ENCODE measurements at places on chromosomes 1 and 21.
A peak's percentile ranks its signal among the peaks of the same experiment; 100 is the strongest.

GRCh38 chr1:150764617-150765101, 919 bp downstream of the CTSS start:
- peak; percentile 93 for DNase-seq

DNA sequence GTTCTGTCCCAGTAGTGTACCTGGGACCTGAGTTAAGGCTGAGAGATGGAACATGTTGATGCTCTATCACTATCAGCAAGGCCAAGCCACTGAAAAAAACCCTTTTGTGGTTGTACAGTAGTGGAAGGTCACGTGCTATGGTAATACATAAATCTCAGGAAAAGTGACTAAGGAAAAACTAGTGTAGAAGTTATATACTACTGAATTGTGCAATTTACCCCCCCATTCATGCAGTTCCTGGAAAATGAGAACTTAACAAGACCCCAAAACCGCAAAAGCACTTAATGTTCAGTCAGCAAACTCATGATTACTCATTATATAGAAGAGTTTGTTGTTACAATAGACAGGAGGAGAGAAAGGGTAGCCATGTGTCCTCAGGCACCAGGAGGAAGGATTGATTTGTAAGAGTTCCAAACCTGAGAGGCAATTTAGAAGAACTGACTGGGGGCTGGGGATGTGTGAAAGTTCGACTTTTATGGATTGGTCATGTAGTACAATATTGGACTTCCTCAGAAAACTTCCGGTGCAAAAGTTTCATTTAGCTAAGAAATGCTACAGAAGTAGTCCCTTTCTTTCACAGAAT, 91.6 kb downstream of the RGL1 start:
- DNase-seq, result peak; percentile 55

DNA sequence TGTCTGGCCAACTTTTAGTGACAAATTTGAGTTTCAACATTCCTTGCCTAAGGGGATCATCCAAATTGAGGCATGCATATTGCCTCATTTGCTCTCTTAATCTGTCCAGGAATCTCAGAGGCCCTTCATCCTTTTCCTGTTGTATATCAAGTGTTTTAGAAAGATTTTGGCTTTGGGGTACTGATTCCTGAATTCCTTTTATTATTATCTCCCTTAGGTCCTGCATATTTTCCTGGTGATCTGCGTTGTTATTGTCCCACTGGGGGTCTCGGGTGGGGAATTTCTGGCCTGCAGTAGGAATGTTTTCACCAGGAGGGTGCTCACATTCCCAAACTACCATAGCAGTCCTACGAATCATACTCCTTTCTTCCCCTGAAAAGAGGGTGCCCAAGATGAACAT, 4.4 kb upstream of the AADACL3 start:
- DNase-seq, result no peak

- peak; percentile 87 for DNase-seq
Measured at GRCh38 chr1:30809514-30810263, 52.1 kb upstream of the LAPTM5 start.

- DNase-seq, result no peak
Measured at GRCh38 chr1:9253004-9253403, 18.4 kb downstream of the H6PD start.

DNA sequence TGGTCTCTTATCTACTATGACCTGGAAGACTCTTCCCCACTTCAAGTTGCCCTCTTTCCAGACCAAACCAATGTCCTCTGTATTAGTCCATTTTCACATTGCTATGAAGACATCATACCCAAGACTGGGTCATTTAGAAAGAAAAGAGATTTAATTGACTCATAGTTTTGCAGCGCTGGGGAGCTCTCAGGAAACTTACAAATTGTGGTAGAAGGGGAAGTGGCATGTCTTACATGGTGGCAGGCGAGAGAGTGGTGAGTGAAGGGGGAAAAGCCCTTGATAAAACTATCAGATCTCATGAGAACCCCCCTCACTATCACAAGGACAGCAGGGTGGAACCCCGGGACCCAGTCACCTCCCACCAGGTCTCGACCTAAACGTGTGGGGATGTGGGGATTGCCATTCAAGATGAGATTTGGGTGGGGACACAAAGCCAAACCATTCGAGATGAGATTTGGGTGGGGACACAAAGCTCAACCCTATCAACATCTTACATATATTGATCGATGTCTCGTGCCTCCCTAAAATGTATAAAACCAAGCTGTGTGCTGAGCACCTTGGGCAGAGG, 14.2 kb upstream of the AGPAT3 start:
- no peak for DNase-seq

DNA sequence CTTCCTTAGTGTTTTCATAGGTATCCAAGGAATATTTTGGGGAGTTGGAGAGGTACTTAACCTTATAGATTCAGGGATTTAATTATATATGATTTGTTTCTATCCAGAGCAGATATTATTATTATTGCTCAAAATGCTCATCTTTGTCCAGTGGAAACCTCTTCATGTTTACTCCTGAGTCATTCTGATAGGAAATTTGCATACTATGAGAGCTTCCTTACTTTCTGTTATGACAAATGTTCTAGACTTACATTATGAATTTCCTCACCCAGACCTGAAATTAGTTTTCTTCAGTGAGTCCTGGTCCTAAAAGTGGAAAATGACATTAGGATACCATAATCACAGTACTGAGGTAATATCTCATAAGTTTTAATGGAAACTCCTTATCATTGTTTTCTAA, 57.5 kb upstream of the PLPPR5 start:
- peak; percentile 7 for DNase-seq

DNA sequence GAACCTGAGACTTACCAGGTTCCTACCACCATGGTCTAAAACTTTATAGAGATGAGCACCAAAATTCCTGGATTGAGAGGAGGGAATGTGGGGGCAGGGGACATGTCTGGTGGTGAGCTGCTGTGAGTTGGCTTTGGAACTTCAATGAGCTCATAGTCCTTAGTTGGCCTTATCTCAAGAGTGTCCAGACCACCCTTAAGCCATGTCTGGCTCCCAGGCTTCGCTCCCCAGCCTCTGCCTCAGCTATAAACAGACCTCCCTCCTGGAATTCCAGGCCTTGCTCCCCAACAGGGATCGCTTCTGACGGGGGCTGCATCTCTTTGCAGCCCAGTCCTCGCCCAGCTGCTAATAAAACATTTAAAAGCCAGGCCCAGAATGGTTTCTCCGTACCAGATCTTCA, 19.5 kb downstream of the ATF3 start:
- no peak for DNase-seq

DNA sequence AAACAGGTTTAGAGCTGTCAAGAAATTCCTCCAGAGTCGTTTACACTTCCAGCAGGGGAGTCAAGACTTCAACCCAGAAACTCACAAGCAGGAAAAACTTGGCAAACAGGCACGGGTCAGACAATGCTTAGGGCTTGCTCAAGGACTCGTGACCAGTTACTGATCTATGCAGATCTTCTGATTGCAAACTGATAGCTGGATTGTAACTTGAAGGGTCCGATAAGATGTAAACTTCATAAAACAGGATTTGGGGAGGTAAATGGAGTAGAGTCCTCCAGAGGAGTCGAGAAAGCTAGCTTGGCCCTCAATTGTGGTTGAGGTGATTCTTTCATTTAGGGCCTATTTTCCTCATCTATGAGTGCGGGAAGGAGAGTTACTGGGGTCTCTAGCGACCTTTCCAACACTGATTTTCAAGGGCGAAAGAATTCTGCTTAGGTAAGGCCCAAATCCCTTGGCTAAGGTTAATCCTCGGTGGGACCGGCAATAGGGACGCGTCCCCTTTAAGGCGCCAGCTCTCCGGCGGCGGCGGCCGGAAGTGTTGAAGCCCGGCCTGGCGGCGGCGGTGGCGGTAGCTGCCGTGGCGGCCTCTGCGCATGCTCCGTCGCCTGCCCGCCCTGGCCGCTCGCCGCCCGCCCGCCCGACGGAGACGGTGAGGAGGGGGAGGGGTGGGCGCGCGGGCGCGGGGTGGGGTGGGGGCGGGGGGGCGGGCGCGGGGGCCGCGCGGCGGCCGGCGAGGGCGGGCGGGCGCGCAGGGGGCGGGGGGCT, at the start of gene GMEB1:
GMEB1 (plus strand) TSS at position 594 of the 765 bp plus-strand sequence. CDS start 14,829 bp downstream, outside the sequence.
- peak; percentile 87 for DNase-seq

- DNase-seq, result peak; percentile 40
Measured at GRCh38 chr1:117365350-117366176, 1.7 kb upstream of the MAN1A2 start.

GRCh38 chr21:42560517-42561179, 47.0 kb downstream of the SLC37A1 start:
- DNase-seq, result no peak

DNA sequence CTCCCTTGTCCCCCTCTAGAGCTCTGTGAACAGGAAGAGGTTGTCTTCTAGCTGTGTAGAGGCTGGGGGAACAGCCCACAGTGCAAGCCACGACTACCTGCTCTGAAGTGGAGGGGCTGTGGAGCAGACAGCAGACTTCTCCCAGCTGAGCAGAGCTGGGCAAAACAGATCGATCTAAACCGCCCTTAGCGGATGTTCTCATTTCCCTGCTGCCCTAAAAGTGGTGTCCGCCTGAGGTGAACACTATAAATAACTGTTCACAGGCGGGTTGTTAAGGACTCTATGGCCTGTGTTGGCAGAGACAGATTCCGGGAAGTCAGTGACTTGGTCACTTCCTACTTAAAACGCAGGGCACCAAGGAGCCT, 203.2 kb downstream of the RHOU start:
- no peak for DNase-seq

DNA sequence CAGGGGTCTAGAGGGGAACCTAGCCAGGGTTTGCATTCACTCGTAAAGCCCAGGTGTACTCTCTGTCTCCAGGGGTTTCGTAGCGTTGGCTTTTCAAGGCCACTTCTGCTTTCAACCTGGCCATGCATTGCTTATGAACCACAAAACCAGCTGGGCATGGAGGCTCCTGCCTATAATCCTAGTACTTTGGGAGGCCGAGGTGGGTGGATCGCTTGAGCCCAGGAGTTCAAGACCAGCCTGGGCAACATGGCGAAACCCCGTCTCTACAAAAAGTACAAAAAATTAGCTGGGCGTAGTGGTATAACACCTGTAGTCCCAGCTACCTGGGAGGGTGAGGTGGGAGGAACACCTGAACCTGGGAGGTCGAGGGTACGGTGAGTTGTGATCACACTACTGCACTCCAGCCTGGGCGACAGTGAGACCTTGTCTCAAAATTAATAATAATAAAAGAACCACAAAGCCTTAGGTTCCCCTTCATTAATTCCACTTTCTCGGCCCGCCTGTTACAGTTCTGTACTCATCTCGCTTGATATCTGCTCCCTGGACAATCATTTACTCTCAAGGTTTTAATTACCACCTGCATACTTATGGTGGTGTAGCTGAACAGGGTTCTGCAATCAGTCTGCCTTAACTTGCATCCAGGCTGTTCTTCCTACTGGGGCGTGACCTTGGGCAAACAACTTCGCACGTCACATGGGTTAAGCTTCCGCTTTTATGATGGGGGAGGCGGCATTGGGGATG, 6.1 kb downstream of the SLC16A4 start:
- DNase-seq, result no peak

GRCh38 chr1:209383907-209384709, 199.4 kb upstream of the CAMK1G start:
- DNase-seq, result no peak

- DNase-seq, result no peak
Measured at GRCh38 chr1:20636785-20637347, 3.6 kb downstream of the PINK1 start.
